ENCODE measurements at places on chromosomes 6 and 20.

GRCh38 chr6:38974389-38975151 is 74.0 kb upstream of the GLP1R start:
- DNase-seq: no peak

DNA sequence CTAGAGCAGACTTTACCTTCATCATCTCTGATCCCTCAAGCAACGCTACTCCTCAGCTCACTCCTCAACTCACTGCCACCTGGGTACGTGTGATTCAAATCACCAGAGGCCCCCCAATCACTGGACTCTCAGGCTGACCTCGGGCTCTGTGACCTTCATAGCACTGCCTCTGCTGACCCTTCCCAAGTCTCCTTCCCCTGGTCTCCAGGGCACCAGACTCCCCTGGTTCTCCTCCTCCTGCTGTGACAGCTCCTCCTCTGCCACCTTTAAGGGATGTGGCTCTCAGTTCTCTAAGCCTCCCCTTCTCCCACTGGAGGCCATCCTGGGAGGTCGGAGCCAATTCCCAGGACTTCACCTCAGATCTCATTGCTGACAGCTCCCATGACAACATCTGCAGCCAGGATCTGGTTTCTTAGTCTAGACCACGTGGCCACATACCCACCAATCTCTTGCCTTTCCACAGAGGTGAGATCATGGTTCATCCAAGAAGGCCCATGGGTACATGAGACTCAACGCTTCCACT is 90.4 kb downstream of the NFATC2 start:
- no peak for DNase-seq

DNA sequence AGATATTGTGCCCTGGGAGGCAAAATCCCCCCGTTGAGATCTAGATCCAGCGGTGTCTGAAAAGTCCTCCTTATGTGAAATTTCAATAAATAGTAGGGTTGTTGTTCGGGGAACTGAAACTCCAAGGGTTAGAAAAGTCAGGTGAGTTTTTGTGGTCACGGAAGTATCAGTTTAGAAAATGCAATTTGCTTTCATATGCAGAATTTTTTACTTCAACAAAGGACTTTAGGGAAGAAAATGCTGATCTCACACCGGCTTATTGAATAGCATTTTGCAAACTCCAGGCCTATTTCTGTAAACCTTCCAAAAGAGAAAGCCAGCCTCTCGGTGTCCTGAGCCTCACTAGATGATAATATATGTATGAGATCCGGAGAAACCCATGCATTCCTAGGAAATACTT is 254.7 kb downstream of the TSHZ2 start:
- DNase-seq: no peak

DNA sequence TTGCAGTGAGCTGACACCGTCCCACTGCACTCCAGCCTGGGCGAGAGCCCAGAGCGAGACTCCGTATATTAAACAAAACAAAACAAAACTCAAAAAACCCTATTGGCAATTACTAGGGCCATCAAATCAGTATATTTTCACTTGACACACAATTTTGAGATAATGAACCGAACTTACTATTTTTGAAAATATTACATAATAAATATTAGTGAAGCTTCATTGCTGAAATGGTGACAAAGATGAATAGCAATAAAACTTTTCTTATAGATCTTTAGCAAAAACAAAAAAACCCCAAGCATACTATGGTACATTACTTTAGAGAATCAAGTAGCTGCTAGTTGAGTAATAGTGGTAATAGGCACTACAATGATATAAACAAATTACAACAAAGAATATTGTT is 113.0 kb downstream of the ATG5 start:
- no peak for DNase-seq

DNA sequence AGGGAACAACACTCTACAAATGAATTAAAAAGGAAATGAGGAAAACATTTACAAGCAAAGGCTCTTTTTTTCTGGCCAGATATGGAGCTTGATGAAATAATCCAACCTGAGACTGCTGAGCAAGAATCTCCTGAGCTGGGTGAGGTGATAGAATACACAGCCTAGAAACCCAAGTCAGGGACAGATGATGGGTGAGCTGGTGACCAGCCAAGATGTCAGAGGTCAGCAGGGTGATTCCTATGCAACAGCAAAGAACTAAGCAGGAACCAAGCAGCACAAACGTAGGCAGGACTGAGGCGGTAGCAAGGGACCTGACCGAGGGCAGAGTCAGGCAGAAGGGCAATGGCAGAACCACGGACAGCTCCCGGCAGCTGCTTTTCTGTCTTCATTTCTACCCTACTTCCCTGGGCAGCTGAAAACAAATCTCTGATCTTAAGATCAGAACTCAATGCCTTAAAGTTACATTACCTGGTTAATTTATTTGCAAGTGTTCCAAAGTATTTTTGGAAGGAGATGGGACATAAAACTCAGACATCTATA is 75.1 kb downstream of the CDC40 start:
- DNase-seq: no peak

- DNase-seq: no peak
Observed at GRCh38 chr6:166057431-166057830, 110.2 kb downstream of the TBXT start.

DNA sequence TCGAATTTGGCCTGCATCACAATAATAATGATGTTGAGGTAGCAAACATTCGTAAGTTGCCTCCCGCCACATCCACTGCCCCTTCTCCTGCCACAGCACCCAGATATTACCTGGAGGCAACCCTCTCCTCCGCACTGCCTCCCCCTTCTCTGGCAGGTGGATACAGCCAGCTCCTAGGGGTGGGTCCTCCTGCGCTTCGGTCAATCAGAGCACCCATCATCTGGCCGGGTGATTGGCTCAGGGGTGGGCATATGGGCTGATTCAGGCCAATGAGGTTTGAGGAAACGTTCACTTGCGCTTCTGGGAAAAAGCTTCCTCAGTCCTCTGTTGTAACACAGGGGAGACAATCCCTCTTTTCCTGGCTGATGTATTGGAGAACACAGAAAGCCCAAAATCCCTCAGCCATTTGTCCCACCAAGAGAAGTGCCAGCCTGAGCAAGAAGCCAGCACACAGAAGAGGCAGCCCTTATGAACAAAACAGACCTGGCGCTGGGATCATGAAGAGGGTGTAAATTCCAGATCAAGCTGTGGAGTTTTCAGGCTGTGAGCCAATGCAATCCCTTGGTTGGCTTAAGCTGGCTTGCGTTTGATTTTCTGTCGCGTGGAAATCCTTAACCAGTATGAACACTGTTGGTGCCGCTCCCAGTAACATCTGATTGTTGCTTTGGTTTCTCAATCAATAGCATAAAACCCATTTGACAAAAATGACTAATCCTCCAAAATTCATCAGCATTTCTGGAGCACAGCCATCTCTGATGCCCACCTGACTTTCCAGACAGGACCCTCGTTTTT is 82.2 kb downstream of the PRDM1 start:
- no peak for DNase-seq

- DNase-seq: no peak
Observed at GRCh38 chr6:146551545-146551944, 7.9 kb downstream of the RAB32 start.

GRCh38 chr6:5580736-5581581 is 319.6 kb downstream of the FARS2 start:
- no peak for DNase-seq

DNA sequence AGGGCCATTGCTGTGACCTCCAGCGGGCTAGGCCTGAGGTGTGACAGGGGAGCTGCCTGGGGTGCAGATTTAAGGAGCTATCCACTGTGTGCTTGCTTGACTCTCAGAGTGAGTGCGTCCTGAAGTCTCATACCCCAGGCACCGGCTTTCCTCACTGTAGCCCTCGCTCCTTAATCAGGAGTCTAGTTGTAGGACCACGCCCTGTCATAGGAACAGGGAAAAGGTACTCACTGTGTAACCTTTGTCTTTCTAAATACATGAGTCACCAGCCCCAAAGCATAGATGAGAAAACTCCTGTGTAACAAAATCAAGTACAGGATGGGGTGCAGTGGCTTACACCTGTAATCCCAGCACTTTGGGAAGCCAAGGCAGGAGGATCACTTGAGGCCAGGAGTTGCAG is 141.7 kb downstream of the TMEM242 start:
- DNase-seq: no peak

DNA sequence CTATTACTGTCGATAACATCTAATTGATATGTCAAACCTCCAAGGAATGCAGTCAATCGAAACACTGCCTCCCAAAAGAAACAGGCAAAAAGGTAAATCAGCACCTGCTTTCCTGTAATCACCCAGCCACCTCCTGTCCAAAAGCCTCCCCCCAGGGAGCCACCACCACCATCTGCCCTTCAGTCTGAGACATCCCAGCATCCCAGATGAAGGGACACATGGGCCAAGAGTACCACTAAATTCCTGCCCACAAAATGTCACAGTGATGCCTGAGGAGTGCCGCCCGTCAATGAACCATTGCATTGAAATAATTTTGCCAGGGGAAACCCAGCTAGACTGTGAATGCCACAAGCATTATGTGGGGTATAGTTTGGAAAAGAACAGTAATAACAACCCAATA is 401.7 kb downstream of the ZFAND3 start:
- DNase-seq: no peak

DNA sequence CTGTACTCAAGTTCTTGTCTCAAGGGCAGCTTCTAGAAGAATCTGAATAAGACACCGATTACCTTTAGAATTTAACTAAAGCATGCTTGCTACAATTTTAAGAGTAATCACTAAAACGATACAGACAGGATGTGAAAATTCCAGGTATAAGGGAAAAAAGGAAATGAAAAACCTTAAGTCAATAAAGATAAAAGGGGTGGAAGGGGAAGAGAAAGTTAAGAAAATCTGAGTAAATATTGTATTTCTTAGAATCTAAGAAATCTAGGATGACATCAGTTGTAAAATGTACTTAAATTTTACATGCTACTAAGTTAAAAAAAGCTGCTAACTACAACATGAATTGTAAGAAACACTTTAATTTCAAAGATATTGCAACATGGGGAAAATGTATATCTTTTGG is 30.3 kb upstream of the MOCS1 start:
- no peak for DNase-seq

- DNase-seq: no peak
Observed at GRCh38 chr20:15818651-15819071, 754.6 kb downstream of the KIF16B start.

DNA sequence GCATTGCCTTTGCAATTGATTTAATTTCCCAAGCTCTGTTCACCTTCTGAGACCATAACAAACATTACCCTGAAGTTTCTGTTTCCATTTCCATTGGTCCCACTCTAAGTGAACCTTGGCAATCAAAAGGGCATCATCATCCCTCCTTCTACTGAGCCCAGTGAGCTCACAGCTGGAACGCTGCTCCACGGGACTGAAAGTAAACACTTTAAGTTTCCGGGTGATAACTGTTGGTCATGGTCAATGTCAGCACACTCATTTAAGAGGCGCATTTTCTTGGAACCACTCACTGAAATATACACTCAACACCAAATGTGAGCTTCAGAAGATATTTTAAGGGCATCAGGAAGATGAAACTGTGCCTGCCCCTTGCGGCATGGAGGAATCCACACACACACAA is 37.1 kb upstream of the RPS6KA2 start:
- DNase-seq: no peak

- no peak for DNase-seq
Observed at GRCh38 chr20:2741463-2741862, 48.9 kb downstream of the EBF4 start.

DNA sequence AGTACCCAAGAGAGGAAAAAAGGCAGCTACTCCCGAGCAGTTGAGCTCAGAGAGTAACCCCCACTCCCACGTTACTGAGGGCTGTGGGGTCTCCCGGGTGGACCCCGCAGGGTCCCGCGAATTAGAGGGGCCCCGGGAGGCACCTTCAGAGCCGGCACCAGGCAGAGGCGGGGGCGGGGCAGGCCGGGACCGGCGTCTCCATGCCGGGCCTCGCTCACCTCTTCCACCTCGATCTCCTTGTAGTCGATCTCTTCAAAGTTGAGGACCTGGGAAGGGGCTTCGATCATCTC is 381 bp downstream of the MAP3K7 start:
- peak; percentile 26 for DNase-seq

GRCh38 chr6:135268740-135269139 is 87.6 kb downstream of the MYB start:
- DNase-seq: no peak

DNA sequence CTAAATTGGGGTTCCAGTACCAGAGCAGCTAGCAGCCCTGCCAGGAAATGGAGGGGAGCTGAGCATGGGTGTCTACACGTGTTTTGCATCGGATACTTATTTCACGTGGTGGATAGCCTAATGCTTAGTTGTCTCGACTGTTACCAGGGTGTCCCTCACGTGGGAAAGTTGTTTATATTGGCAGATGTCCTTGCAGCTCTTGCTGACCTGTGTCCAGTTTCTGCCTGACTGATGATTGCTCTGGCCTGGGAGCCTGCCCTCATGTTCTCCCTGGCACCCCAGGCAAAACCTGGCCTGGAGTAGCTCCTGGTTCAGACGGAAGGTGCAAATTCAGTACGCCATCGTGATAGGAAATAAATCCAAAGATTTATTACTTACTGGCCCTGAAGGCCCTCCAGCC is 11.8 kb upstream of the FERMT1 start:
- no peak for DNase-seq

DNA sequence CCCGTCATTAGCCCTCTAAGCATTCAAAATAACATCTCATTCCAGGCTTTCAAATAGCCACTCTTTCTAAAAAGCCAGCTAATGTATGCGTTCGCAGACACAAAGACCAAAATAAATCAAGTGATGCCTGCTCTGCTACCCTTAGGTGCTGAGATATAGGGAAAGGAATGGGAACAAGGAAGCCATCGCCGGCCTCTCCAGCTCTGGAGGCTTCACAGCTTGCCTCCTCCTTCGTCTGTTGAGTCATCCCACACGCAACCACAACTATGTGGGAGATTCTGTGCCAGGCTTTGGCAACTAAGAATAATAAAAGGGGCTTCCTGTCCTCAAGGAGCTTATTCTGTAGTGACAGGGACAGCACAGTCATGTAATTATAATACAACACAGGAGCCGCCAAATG is 27.3 kb upstream of the SLC22A23 start:
- no peak for DNase-seq

GRCh38 chr6:106470316-106470715 is 109.8 kb downstream of the CRYBG1 start:
- DNase-seq: no peak

DNA sequence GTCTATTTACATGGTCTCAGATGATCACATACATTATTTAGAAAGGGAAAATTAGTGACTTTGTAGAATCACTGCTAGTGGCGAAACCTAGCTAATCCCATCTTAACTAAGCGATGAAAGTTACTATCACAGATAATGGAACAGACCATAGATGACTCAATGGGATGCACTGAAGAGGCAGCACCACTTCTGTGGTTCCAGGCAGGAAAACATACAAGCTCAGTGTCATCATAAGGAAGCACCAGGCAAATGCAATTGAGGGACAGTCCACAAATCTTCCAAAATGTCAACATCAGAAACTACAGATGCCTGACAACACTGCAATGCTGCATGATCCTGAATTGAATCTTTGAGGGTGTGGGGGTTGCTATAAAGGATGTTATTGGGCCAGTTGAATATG is 15.9 kb upstream of the SNAI1 start:
- no peak for DNase-seq

- DNase-seq: no peak
Observed at GRCh38 chr6:52893803-52894202, 15.7 kb downstream of the GSTA3 start.

Data from germinal center (tissue), 1 donor.